ENCODE measurements at places on chromosomes 4 and X.

- no peak for DNase-seq
Observed at GRCh38 chr4:152677117-152677516, 2.7 kb downstream of the TMEM154 start.

- no peak for DNase-seq
Observed at GRCh38 chr4:140644470-140645185, 75.9 kb upstream of the UCP1 start.

DNA sequence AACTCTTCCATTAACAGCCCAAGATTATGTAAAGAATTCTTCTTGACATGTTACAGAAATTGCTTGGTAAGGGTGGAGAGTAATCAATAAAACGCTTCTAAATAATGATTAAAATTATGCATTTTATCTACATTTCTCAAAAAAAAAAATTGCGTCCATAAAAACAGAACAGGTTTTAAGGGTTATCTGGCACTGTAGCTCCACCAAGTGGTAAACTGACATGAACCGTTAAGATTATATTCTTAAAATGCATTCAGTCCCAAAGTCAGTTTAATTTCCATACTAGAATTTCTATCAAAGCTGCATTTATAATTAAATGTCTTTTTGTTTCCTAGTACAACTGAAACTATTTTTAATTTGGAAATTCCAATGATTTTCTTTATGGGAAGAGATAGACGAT, 214.0 kb upstream of the UGT8 start:
- DNase-seq: no peak

- DNase-seq: no peak
Observed at GRCh38 chr4:1229117-1229849, 19.6 kb downstream of the CTBP1 start.

DNA sequence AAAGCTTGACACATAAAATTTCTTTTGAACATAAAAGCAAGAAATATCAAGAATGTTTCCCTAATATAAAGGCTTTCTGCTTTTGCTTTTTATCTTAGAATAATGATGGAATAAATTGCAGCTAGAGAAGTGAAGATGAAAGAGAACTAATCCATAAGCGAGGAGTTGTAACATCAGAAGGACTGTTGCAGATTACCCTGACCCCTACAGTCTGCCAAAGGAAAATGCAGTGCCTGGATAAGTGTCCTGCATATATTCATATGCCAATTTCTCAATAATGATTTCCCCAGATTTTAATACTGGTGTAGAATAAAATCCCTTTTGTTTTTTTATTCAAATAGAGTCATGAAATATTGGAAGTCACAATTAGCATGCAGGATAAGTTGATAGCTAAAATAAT, 115.9 kb downstream of the MAGEC2 start:
- DNase-seq: no peak

- DNase-seq: no peak
Observed at GRCh38 chr4:5746829-5747737, 36.1 kb downstream of the EVC start.
